GF-D8 (cell line): ENCODE measurements at places on chromosomes 1 and 21.

GRCh38 chr1:73820843-73821242, 377.1 kb downstream of the LRRIQ3 start:
- no peak for DNase-seq

GRCh38 chr21:31537872-31538576, 121.5 kb upstream of the SOD1 start:
- DNase-seq, result no peak

GRCh38 chr1:67052741-67053534, 1.0 kb downstream of the SLC35D1 start:
- DNase-seq, result peak; percentile 41

DNA sequence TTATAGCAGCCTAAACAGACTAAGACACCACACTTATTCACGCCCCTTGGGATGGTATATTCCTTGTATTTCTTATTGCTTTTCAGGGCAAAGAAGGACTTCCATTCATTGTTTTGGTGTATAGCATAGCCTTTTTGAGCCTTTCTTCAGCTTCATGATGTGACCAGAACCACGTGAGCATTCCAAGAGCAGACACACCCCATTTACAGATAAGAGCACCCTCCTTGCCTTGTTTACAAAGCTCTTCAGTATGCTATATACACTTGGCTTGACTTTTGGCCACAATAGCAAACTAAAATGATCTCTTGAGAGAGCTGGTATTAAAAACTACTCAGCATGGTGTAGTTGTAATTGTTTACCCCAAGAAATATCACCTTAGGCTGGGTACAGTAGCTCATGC, 78.7 kb downstream of the PIK3R3 start:
- DNase-seq, result no peak

DNA sequence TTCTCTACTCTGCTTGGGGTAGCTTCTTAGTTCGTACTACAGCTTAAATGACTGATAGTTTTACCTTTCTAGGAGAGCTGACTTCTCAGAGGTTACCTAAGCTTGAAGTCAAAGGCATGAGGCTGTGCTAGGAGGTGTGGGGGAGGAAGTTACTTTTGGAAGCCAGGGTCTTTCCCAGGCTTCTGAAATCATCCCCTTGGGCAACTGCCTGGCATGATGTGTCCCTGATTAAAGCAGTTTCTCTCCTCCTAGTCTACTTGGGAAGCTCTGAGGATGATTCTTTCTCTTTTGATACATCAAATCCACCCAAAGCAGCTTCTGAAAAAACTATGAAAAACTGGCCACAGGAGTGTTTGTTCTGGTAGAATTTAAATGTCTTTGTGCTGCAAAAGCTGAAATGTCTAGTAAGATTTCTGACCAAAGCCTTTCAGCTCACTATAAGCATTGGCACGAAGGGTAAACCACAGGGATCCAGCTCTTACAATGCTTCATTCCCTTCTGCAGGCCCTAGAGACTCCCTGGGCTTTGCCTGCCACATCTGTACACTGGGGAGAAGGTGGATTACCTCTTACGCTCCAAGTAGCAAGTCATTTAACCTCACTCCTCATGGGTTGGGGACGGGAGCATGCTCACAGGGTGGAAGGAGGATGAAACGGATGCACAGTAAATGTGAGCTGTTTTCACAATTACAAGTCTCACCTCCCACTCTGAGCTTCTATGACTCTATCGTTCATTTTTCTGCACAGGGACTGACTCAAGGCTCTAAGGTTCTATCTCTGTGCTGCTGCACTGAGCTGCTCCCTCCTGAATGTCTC, 59.6 kb downstream of the RUNX1 start:
- DNase-seq, result no peak

DNA sequence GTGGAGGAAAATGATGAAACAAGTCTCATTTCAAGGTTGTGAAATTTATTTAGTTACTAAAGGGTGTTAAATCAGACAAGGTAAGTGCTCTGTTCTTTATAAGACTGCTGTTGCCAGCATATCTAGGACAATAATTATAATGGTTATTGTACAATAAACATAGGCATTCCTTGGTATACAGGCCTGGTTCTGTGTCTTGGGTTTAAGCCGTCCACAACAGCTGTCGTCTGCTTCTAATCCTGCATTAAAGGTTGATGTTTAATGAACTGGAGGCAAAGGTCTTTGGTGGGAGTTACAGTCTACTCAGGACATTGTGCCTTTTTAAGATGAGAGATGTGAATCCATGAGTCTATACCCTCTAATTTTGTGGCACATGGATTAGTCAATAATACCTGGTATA, 23.4 kb upstream of the FMO4 start:
- no peak for DNase-seq

GRCh38 chr1:11129649-11130390, 30.2 kb upstream of the EXOSC10 start:
- no peak for DNase-seq

- peak; percentile 70 for DNase-seq
Measured at GRCh38 chr21:33657124-33657820, 15.0 kb downstream of the ITSN1 start.

DNA sequence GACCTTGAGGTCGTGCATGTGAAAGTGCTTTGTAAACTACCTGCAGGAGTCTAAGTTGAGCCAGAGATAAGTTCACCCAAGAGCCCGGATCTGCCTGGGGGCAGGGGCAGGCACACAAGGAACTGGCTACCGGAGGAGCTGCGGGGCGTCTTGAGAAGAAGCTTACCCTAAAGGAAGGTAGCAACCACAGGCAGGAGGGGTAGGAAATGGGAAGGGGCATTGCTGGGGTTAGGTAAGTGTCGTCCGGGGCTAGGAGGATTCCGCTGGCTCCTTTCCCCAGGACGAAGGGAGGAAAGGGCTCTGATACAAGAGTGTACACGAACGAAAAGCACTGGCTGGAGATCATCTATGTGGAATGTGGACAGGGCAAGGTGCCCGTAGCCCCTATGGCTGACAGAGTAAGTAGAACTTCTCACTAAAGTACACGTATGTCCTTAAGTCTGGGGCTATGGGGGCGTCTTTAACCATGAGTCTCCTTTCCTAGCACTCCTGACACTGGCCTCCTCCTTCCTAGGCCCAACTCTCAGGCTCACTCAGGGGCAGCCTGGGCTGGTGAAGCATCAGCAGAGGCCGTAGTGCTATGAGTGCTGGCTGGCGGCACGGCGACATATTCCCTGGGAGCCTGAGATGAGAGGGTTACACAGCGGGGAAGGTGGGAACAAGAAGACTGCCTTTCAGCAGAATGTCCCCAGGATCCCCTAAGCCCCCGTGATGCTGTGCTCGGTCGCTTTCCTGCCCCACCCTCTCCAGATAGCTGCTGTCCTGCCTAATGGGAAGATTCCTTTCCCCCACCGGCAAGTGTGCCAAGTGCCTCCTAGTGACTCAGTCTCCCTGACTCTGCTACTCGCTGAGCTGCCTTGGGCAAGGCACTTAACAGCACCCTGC, 9.1 kb upstream of the GALNT2 start:
- no peak for DNase-seq

GRCh38 chr1:13536571-13536970, 22.8 kb upstream of the LRRC38 start:
- no peak for DNase-seq

DNA sequence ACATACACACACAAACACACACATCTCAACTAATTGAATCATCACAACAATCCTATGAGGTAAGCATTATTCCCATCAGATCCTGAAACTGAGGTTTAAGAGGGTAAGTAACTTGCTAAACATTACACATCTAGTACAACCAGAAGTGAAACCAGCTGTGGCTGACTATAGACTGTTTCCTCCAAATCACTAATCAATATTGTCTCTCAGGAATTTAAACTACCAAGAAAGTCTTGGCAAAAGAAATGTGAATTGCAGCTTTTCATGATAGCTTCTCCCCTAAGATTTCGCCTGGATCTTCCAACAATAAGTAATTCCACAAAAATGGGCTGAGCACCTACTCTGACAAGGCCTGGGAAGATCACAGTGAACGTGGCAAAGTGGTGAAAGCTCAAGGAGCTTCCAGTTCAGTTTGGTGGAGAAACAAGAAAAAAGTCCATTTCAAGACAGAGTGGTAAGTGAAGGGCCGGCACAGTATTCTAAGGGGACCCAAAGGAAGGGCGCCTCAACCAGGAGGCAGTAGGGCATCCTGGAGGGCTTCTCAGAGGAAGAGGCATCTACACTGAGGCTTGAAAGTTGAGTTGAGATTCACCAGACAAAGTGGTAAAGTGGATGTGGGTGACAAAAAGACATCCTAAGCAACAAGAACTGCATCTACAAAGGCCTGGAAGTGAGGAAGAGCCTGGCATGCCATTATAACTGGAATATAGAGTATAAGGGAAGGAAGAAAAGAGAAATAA, 22.1 kb downstream of the LRRC52 start:
- DNase-seq, result no peak

DNA sequence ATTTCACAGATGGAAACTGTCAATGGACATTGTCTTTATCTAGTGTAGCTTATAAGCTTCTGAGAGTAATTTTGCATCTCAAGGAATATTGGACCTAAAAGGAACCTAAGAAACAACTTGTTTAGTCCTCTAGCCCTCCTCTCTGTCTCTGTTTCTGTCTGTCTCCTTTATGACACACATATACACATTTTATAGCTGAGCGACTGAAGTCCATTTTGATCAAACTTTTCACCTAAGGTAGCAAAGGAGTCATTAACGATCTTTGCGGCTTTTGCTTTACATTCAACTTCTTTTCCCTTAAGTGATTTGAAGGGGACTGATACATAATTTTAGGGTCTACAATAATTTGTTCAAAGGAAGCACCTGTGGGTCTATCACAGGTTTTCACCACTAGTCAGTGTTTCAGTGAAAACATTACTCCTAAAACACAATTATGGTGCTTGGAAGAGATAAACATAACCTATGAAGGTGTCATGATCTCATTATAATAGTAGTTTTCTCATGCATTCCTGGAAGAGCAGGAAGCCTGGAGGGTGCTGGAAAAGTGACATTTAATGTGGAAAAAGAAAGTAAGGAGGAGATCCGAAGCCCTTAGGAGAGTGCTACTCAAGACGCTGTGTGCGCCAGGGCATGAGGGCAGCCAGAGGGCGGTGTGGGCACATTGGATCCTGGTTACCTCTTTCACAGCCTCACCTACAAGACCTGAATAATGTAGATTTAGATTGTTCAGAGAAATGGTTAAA, 248.6 kb downstream of the DNM3 start:
- no peak for DNase-seq

GRCh38 chr1:231596337-231596791, 30.2 kb upstream of the DISC1 start:
- no peak for DNase-seq

DNA sequence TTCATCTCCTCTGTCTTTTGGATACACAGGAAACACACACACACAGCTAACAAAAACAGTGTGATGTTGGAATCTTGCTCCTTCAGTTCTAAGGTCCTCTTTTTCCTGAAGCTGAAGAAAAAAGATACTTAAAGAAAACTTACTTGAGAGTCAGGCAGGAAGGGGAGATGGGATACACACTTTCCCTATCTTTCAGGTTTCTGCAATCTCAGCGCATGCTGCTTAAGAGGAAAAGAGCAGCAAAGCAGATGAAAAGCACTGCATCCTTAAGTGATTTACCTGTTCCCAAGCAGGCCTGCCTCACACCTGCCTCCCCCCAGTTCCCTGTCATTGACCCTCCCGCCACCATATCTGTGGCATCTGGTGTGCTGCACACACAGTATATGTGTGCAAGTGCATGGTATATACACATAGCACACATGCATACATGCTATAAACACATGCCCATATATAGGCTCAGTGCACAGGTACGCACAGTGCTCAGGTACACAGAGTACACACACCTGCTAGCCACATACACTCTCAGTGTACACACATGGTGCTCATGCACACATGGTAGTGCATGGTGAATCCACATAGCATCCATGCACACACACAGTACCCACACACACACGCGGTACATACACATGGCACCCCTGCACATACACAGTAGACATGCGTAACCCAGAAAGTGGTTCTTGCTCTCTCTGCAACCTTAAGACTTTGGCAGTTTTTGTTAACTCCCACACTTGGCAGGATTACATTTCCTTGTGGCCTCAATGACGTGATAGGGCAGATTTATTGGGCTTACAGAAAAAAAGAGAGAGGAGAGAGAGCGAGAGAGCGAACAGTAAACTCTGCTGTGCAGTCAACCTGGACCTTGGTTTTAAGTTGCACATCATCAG, 166.9 kb downstream of the TOMM20 start:
- DNase-seq, result peak; percentile 97

DNA sequence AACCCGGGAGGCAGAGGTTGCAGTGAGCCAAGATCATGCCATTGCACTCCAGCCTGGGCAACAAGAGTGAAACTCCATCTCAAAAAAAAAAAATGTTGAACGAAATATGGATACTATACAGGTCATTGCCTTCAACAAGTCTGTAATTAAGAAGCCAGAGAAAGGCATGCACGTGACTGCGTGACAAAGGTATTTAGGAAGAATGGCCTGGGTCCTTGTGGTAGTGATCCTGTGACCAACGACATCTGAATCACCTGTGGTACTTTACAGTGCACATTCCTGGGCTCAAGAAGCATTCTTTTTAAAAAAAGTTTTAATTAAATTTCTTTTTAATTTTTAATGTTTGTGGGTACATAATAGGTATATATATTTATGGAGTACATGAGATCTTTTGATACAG, 115.0 kb downstream of the GREM2 start:
- no peak for DNase-seq

- no peak for DNase-seq
Measured at GRCh38 chr21:38649120-38649519, 150.8 kb upstream of the ERG start.

GRCh38 chr1:203450001-203450400, 25.6 kb upstream of the PRELP start:
- DNase-seq, result no peak
